ENCODE measurements at places on chromosomes 1 and 21.

DNA sequence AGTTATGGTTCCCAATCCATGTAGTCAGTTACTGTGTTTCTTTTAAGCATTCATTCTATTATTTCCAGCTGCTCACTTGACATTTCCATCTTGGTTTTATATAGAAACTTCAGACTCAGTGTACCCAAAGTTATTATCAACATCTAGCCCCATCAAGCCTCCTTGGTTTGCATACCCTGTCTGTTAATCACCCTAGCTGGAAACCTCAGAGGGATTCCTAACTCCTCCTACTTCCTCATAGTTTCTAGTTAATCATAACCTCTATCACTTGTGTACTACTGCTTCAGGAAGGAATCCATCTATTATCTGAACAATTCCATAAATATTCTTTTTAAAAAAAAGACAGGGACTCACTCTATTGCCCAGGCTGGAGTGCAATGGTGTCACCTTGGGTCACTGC is 293.3 kb downstream of the SDCCAG8 start:
- peak; percentile 11 for DNase-seq

GRCh38 chr1:202844935-202845334 is 34.2 kb downstream of the PCAT6 start:
- no peak for DNase-seq

- no peak for DNase-seq
Measured at GRCh38 chr1:79657951-79658658, 651.6 kb upstream of the ADGRL4 start.

DNA sequence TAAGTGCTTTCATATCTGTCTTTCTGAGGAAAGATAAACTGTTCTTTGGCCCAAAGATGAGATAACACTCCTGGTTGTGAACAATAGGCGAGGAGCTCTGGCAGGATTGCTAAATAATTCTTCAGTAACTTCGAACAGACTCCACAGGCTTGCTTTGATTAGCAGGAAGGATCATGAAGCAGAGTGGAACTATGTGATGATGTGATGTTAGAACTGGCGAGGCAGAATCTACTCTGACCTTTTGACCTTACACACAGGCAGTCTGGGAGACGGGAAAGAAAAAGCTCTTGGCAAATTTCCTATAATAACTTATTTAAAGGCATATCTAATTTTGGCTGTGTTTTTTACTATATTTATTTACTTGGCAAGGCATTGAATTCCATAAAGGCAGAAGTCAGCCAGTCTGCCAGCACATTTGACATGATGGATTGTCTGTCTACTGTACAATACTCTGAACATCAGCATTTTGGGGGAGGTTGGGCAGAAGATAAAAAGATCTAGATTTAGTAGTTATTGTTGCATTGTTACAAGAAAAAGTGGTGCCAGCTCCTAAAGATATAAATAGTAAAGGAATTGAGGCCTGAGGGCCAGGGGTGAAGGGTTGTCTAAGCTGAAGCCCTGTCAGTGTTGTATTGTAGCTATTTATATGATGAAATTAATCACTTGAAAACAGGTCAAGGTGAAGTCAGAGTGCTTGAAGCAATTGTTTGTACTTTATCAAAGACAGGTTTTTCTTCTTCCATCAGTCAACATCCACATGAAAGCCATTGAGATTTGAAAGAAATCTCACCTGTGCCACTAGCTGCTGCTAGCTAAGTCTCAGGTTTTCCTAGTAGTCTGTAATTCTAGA is 708.8 kb downstream of the LTN1 start:
- no peak for DNase-seq

- no peak for DNase-seq
Measured at GRCh38 chr1:27521336-27521831, 31.4 kb upstream of the WASF2 start.

Measured in hematopoietic multipotent progenitor cell treated with erythropoietin and hydrocortisone succinate and interleukin-3 and kit ligand, for 6 days (in vitro differentiated cells).